Stimulated activated CD4-positive, alpha-beta T cell treated with anti-CD3 and anti-CD28 coated beads, Interleukin-2, amount 100 ng/mL, for 24 hours (primary cell): ENCODE measurements at places on chromosomes 3 and 15.

DNA sequence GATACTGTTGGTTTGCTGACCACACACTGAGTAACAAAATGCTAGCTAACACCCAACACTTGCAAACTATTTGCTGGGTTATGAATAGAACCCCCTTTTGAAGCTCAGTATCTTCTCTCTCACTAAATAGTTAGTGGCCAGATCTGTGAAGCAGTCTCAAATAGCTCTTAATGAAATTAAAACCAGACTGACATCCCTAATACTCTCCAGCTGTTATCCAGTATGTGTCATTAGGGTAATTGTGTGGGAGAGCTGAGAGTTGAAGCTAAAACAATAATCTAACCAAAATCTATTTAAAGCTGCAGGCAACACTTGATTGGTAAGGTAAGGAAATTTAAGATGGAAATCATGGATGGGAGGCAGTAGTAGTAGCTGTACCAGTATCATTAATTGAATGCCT is 110.4 kb upstream of the RORA start:
- no peak for DNase-seq

- DNase-seq, result no peak
Measured at GRCh38 chr3:134364936-134365765, 9.1 kb downstream of the AMOTL2 start.

- DNase-seq, result no peak
Measured at GRCh38 chr15:60392986-60393790, 4.6 kb downstream of the ANXA2 start.

DNA sequence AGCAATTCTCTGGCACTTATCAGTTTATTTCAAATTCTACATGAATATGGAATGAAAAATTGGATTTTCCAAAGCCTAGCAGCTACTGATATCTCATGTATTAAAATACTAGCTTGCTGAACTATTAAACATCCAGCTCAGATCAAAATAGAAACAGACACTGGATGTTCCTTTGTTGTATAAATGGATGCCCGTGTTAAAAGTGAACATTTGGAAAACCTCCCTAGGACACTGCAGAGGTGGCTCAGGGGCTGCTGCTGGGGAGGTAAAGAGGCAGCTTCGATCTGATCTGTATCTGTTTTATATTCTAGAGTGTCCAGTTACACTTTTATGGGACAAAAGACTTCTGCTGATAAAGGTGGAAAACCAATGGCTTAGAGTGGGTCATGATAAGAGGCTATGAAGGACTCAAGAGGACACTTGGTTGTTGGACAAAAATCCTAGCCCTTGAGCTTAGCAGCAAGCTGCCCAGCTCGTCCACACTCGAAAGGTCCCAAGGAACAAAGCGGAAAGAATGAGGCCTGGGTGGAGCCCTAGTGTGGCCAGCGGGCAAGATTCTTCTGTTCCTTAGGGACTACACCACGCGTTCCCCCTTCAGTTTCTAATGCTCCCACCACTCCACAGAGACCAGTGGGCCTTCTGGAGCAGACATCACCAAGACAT is 9.9 kb downstream of the MESD start:
- no peak for DNase-seq

DNA sequence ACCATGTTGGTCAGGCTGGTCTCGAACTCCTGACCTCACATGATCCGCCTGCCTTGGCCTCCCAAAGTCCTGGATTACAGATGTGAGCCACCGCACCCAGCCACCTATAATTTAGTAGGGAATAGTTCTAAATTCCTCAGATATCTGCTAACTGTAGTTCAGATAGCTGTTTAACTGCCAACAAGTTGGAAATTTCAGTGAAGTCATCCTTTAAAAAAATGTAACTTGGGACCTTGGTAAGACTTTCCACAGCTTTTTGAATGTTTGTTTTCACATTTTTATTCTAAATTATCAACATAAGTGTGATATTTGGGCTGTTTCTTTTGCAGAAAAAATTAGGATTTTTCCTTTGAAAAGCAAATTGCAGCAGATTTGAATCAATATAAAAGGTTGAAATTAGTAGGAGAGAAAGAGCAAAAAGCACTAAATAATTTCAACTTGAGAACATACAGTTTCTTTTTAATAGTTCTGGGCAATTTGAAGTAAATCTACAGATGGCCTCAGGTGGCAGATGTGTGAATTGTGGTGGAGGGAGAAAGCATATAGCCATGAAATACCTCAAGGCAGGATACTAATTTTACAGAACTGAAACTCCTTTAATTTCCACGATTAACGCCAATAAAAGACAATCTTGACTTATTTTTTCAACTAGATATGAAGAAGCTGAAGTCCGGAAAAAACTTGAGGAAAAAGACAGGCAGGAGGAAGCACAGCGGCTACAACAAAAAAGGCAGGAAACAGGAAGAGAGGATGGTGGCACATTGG is 34.3 kb downstream of the USP8 start:
- no peak for DNase-seq

GRCh38 chr15:78761020-78761419 is 50.2 kb downstream of the ADAMTS7 start:
- no peak for DNase-seq

- DNase-seq, result no peak
Measured at GRCh38 chr3:10502185-10502880, 3.1 kb downstream of the ATP2B2 start.

DNA sequence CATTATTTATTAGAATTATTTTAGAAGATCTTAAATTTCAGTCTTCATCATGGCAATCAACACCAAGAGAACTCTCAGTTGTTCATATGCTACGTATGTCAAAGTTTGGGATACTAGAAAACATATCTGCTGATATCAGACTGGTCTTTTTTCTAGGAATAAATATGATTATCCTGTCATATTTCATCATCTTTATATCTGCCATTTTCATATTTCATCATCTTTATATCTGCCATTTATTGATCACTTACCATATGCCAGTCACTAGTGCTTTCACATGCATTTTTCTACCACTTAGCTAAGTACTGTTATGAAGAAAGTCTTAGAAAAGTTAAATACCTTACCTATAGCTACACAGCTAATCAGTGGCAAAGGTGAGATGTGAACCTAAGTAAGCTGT is 2.8 kb upstream of the ZCWPW2 start:
- DNase-seq, result no peak

DNA sequence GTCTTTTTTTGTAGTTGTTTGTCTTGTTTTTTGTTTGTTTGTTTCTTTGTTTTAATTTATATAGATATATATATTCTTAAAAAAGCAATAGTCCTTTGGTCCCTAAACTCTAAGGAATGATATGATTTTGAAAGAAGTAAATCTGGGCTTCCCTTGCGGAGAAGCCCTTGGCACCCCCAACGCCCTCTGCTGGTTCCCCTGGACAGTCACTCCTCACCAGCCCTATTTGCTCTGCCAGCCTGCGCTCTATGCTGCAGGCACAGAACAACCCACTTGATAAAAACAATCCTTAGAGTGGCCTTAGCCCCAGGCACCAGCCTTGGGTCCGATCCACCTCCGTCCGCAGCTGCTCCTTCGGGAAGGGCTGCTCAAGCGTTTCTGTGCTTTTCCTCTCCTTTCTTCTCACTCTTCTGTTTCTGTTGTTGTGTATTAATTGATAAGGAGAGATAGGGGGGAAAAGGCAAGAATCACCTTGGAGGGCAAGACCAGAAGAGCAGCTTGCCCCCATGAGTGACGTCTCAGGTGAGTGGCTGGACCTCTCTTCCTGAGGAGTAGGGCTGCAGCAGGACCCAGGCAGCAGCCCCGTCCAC is 13.7 kb upstream of the PARP6 start:
- DNase-seq, result peak; percentile 66

- no peak for DNase-seq
Measured at GRCh38 chr3:153252963-153253362, 90.9 kb downstream of the RAP2B start.

DNA sequence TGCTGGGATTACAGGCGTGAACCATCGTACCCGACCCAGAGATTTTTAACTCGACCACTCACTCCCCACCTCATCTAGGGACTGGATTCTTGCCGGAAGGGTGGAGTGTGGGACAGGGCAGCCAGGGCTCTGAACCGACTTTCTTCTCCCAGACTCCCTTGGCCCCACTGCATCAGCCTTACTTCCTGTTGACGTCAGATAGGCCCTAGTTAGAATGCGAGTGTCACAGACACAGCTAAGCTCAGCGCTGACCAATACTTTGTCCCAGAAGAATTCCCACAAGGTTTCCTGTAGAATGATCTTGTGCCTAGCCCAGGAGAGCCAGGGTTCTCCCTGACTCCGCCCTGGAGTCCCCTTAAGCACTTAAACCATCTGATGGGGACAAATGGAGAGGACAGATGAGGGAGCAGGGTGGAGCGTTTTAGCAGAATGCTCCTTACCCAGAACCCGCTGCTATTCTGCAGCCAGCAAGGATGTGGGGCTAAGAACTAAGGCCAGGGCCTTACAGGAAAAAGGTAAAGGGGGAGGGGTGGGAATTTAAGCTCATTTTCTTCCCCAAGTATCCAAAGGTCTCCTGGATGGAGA is 5.8 kb upstream of the TUSC2 start:
- no peak for DNase-seq

- DNase-seq, result no peak
Measured at GRCh38 chr3:64291345-64291744, 66.1 kb upstream of the PRICKLE2 start.

- peak; percentile 47 for DNase-seq
Measured at GRCh38 chr3:115819785-115820384, 196.6 kb downstream of the GAP43 start.

DNA sequence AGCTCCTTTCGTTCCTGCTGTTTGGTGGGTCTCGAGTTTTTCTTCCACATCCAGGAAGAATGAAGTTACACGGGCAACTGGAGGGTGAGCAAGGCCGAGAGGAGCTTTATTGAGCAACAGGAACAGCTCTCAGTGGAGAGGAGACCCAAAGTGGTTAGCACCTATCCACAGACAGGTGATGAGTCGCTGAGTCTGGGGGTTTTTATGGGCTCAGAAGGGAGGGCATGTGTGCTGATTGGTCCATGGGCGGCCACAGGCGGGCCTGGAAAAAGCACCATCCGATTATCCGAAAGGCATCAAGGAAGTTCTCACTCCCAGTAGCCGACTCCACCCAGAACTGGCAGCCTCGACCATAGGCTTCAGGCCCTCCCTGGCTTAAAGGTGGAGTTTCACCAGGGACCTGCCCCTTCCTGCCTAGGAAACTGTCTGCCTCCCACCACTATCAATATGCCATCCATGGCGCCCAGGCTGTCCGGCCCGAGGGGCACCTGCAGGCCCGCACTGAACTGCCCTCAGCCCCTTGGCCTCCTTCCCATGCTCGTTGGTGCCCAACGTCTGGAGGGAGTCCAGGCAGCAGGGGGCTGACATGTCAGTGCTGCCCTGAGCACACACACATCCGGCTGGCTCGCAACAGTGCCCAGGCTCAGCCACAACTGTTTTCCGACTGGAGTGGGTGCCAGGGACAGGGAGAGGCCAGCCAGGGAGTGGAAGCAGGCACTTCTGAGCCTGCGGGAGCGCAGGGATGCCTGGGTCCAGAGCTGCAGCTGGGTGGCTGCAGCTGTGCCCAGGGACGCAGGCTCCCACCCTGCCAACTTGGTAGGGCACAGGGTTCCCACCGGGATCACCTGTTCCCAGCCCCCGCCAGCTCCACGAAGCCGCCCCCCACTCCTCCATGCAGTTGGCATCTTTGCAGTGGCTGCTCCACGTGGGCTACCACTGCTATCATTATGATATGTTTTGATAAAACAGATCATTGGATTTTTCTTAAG is 170.2 kb downstream of the FNDC3B start:
- DNase-seq, result no peak

- no peak for DNase-seq
Measured at GRCh38 chr3:111531446-111531845, 10.6 kb upstream of the CD96 start.

- DNase-seq, result no peak
Measured at GRCh38 chr15:50064673-50065072, 54.4 kb downstream of the ATP8B4 start.

GRCh38 chr15:52290329-52290728 is 5.3 kb downstream of the MYO5C start:
- no peak for DNase-seq

DNA sequence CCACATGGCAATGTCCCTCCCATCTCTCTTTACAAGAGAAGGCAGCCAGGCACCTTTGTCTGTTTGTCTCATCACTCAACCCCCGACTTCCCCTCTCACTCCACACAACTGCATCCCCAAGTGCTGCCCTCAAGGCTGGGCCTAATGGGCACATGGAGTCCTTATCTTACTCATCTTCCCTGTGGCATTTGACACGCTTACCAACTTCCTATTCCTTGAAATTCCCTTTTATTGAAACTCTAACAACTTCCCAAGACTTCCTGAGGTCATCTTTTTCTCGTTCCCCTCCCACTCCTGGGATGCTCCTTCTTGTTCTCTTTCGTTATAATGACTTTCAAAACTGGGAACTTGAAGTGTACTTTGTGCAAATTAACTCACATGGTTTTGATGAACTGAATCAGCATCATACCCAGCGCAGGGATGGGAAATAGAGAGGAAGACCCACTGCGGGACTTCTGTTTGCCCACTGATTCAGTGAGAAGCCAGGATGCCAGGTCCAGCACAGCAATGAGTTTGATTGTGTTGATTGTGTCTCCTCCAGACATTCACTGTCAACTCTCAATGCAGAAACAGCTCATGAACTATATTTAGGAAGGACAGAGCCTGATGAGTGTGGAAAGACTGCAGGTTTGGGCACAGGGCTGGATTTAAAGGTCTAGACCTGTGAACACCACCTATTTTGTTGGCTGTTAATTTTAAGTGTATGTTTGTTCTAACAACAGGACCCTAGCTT is 104.7 kb upstream of the TNIK start:
- DNase-seq, result no peak

DNA sequence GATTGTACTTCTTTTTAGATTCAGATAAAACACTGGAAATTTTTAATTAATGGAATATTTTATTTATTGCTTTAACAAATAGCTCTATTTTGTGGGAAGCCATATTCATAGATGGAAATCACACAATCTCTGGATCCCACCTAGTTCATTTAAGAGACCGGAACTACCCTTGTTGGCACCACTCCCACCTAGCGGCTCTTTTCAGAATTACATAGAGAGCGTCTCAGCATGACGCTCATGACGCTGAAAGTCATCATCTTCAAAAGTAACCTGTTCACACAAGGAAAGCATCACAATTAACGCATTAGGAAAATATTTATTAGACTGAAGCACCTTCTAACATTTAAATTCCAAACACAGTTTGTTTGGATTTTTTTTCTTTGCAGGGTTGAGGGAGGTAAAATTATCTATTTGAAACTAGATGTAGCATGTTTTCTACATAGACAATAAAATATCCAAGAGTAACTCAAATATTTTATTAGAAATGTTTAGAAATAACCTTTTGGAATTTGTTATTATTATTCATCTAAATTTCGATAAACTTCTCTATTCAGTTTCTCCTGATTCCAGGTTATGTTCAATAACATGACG is 214.9 kb upstream of the ARRDC4 start:
- DNase-seq, result no peak

DNA sequence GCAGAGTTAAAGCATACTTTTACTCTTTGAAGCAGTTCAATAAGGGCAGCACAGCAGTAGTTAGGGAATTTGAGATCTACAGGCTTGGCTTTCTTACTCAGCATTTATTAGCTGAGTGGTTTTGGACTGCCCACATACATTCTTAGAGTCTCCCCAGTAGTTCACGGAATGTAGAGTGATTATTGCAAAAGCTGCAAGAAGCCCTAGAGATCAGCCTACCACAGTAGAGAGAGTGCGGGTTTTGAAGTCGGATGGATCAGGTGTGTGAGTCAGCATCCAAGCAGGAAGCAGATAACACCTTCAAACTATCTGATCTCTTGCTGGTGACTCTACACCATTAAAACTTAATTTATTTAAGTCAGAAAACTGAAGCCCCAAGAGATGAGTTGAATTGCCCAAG is 171.9 kb downstream of the SYNPR start:
- no peak for DNase-seq

- no peak for DNase-seq
Measured at GRCh38 chr15:38819387-38819950, 254.9 kb upstream of the RASGRP1 start.

- no peak for DNase-seq
Measured at GRCh38 chr3:98793971-98794370, 30.8 kb downstream of the ST3GAL6 start.
